Glutamatergic neuron (in vitro differentiated cells): ENCODE measurements at places on chromosomes 5 and 9.
A peak's percentile ranks its signal among the peaks of the same experiment; 100 is the strongest.

DNA sequence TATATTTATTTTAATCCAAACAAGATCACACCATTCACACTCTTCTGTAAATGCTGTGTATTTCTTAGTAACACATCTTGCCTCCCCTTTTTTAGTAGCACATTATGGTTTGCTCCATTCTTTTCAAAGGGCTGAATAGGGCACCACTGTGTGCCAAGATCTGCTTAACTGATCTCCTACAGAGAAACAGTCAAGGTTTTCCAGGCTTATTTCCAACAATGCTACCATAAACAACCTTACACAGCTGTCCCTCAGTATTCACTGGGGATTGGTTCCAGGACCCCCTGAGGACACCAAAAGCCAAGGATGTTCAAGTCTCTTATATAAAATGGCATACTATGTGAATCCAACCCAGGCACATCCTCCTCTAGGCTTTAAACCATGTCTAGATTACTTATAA is 16.5 kb downstream of the GOLM1 start:
- DNase-seq: no peak
- H3K4me1 ChIP-seq: peaks cover 6% of the 10 kb centered on the region
- H3K27ac ChIP-seq: no peak overlapping the region

DNA sequence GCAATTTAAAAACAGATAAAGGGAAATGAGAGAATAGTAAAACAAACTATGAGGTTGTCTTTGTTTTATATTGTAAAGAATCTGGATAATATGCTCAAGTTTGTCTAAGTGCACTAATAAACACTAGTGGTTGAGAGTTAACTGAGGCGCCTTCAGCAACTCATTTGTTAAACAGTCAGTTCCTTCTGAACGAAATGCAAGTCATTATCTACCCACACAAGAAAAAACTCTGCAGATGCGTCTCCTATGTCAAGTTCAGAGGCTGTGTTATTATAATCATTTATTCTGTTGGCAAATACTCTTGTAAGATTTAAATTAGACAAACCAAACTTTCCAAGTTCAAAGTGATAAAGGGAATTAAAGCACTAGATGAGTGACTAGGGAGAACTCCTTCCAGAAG is 20.3 kb upstream of the PCA3 start:
- DNase-seq: no peak
- no peak overlapping the region for H3K27ac ChIP-seq
- peaks cover 8% of the 10 kb centered on the region for H3K36me3 ChIP-seq
- peaks cover 14% of the 10 kb centered on the region for H3K4me1 ChIP-seq
- H3K27me3 ChIP-seq: no peaks in the 10 kb centered on the region

GRCh38 chr5:177592010-177592834 is at the start of gene TMED9:
Gene TMED9 (plus strand): TSS chr5:177592203. CDS start chr5:177592215, 12 bp downstream.
- H3K4me3 ChIP-seq: peak within 1 kb of the TSS; percentile 99
- no peaks in the 10 kb centered on the region for H3K36me3 ChIP-seq
- H3K27ac ChIP-seq: peak within 1 kb of the TSS; percentile 97
- DNase-seq: peak; percentile 88
- peaks cover 4% of the 10 kb centered on the region for H3K27me3 ChIP-seq

GRCh38 chr5:71954329-71954728 is 152.9 kb upstream of the MAP1B start:
- no peak overlapping the region for H3K4me3 ChIP-seq
- no peak for DNase-seq
- H3K27ac ChIP-seq: no peak overlapping the region

GRCh38 chr5:71719063-71719964 is at the start of gene CARTPT:
Gene CARTPT (plus strand): TSS chr5:71719275. CDS start chr5:71719294, 19 bp downstream.
- peaks cover 1% of the 10 kb centered on the region for H3K4me1 ChIP-seq
- no peak within 1 kb of the TSS for H3K27ac ChIP-seq
- peak within 1 kb of the TSS; percentile 81 for H3K4me3 ChIP-seq
- H3K27me3 ChIP-seq: peaks cover 16% of the 10 kb centered on the region
- H3K36me3 ChIP-seq: no peaks in the 10 kb centered on the region
- DNase-seq: peak; percentile 29

DNA sequence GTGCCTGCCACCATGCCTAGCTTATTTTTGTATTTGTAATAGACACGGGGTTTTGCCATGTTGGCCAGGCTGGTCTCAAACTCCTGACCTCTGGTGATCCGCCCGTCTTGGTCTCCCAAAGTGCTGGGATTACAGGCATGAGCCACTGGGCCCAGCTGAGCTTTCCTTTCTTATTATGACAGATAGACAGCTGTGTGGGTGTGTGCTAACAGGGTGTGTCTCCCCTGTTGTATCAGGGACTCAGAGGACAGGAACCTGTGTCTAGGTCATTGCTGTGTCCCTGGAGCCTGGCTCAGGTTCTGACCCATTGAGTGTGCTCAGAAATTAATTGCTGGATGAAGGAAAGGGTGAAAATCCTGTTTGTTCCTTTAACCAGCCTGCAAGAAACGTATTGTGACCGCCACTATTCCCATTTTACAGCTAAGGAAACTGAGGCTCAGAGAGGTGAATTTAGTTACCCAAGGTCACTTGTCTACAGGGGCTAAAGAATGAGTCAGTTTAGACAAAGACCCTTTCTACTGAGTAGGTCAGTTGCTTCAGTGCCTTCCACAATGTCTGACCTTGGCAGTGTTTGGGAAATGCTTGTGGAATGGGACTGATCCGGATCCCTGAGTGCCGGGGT is 16.8 kb downstream of the NCS1 start:
- H3K27me3 ChIP-seq: peaks cover 16% of the 10 kb centered on the region
- peaks cover 43% of the 10 kb centered on the region for H3K4me1 ChIP-seq
- no peak overlapping the region for H3K27ac ChIP-seq

DNA sequence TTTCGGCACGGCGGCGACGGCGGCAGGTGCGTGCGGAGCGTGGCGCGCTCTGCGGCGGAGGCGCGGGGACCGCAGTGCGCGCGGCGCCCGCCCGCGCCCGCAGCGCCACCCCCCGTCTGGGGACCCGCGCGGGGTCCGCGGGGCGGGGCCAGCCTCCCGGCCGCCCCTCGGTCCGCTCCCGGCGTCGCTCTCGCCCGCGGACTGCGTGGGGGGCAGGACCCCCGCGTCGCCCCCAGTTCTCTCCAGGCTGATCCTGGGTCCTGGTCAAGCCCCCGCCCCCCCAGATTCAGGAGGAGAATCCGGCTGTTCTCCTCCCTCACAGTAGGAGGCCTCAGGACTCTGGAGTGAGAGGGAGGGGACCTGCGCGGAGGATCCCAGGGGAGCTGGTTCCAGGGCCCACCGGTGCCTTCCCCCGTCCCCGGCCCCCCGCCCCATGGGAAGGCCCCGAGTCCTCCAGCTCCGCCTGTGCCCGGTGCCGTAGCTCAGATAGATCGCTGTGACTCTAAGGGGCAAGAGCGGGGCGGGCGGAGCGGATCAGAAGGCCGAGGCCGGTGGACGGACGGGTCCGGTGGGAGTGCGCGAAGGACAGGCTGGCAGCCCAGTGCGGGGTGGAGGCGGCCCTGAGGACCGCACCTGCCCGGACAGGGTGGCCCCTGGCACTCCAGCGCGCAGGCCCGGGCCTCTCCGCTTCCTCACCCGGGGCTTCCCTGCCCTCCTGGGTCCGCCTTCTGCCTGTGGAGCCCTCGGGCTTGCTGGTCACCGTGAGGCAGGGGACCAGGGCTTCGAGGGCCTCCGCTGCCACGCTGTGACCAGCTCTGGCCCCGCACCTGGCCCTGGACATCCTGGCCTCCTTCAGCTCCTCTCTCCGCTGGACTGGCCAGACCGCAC is at the start of gene RNF208:
RNF208 (minus strand) TSS at position 51 of the 888 bp plus-strand sequence. CDS start 1,028 bp downstream, outside the sequence.
- peak within 1 kb of the TSS; percentile 88 for H3K4me3 ChIP-seq
- DNase-seq: peak; percentile 57
- H3K27me3 ChIP-seq: peaks cover 4% of the 10 kb centered on the region
- peak within 1 kb of the TSS; percentile 17 for H3K27ac ChIP-seq

DNA sequence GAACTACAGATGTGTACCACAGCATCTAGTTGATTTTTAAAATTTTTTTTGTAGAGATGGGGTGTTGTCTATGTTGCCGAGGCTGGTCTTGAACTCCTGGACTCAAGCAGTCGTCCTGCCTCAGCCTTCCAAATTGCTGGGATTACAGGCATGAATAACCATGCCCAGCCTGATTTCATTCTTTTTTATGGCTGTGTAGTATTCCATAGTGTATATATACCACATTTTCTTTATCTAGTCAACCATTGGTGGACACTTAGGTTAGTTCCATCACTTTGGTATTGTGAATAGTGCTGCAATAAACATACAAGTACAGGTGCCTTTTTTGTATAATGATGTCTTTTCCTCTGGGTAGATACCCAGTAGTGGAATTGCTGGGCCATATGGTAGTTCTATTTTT is 3.8 kb downstream of the RCL1 start:
- no peaks in the 10 kb centered on the region for H3K36me3 ChIP-seq
- no peak for DNase-seq
- no peak overlapping the region for H3K27ac ChIP-seq
- H3K4me1 ChIP-seq: peaks cover 27% of the 10 kb centered on the region
- H3K27me3 ChIP-seq: peaks cover 8% of the 10 kb centered on the region

DNA sequence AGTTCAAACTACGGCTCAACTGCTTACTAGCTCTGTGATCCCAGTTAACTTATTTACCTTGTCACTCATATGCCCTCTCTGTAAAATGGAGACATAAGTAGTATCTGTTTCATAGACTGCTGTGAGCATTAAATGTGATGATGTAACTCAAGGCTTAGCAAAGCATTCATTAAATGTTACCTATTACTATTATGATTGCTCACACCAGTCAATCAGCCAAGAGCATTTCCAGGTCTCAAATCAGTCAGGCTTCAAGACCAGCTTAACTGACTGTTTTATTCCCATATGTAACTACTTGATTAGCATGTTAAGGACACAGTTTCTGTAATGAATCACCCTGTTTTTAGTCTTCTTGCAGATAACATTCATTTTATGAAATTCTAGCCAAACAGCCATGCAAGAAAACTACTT is 413.3 kb downstream of the MLLT3 start:
- no peaks in the 10 kb centered on the region for H3K27me3 ChIP-seq
- no peak for DNase-seq
- no peak overlapping the region for H3K4me3 ChIP-seq
- H3K27ac ChIP-seq: no peak overlapping the region
- no peaks in the 10 kb centered on the region for H3K36me3 ChIP-seq

DNA sequence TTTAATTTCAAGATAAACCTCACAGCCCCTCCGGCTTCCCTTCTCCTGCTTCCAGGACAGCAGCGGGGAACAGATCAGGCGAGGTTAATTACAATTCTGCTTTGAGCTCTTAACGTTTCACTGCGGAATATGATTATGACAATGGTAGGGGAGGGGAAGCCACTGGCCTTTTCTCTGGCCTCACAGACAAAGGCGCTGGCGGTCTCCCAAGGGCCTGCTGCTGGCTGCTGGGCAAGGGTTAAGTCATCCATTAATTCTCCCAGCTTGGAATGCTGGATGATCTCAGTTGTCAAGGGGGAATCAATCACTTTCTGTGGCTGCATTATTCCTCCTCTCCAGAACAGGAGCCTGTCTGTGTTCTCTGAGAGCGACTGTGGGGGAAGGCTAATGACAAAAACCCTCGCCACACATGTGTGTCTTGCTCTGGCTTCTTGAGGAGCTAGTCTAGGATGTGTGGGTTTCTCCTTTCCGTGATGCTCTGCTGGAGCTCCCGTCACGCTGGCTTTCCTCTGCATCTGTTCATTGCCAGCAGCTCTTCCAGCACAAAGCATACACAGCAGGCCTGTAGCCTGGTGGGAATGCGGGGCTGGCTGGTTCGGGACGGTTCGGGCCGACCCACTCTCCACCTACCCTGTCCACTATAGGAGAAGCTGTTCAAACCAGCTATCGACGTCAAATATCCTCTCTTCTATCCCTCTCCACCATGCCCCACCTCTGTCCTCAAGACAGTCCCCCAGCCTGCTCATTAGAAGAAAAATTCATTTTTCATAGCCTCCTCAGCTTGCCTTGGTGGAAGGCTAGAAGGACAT is 82.8 kb downstream of the DCP2 start:
- peak overlapping the region; percentile 97 for H3K27ac ChIP-seq
- peaks cover 38% of the 10 kb centered on the region for H3K4me1 ChIP-seq
- DNase-seq: peak; percentile 86

DNA sequence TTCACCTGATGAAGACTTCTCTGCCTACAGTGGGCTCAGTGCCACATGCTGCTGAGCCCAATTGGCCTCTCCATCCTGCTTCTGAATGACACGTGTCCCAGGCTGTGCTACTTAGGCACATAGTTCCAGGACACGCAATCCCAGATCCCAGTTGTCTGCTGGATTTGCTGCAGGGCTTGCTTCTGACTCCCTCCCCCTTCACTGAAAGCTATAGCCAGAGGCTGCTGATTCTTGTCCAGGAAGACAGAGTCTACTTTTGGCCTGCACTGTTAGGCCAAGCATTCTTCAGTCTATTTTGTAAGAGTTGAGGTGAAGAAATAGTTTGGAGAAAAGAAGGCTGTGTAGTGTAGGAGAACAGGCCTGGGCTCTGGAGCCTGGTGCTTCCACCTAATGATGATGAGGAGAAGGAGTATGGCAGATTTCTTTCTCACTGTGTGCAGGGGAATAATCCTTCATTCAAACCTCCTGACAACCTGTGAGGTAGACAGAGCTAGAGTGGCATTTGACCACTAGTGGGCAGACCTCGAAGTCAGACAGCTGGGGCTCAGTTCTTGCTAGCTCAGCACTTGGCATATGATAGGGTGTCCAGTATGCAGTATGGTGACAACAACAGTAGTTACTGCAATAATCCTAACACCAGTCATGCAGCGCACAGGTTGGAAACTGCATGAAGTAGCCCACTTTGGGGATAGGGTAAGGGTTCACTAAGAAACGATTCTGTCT is 19.5 kb upstream of the ASPN start:
- H3K36me3 ChIP-seq: no peaks in the 10 kb centered on the region
- no peaks in the 10 kb centered on the region for H3K27me3 ChIP-seq
- H3K4me1 ChIP-seq: peaks cover 4% of the 10 kb centered on the region
- peak; percentile 26 for DNase-seq
- H3K27ac ChIP-seq: no peak overlapping the region
- H3K4me3 ChIP-seq: no peak overlapping the region

DNA sequence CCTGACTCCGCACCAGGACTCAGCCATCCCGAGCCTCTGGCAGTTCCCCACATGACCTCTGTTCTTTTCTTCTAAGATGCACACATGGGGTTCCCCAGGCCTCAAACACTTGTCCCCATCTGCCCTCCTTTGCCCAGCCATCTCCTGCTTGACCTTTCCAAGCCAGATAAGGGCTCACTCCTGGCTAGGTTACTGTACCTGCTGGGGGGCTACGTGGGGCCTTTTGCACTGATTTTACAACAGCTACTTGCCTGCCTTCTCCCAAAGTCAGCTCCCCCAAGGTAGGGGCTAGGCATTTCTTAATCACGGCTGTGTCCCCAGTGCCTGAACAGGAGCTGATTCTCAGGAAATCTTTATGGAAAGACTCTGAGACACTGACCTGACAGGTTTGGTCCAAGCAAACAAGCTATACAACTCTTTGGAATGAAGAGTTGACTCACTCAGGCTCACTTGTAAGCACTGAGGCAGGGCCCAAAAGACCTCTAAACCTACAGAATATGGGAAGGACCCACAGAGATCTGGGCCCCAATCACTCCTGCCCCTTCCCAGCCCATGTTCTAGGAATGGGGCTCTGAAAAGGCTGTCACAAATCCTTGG is 2.5 kb downstream of the MACROH2A1 start:
- peaks cover 33% of the 10 kb centered on the region for H3K4me1 ChIP-seq
- DNase-seq: no peak
- no peak overlapping the region for H3K4me3 ChIP-seq
- no peaks in the 10 kb centered on the region for H3K36me3 ChIP-seq

GRCh38 chr5:170444181-170444580 is 55.0 kb upstream of the KCNMB1 start:
- H3K4me1 ChIP-seq: peaks cover 6% of the 10 kb centered on the region
- no peak for DNase-seq
- H3K27me3 ChIP-seq: peaks cover 10% of the 10 kb centered on the region
- no peak overlapping the region for H3K4me3 ChIP-seq
- peaks cover 16% of the 10 kb centered on the region for H3K36me3 ChIP-seq
- H3K27ac ChIP-seq: no peak overlapping the region
